GM23248 (cell line): ENCODE measurements at places on chromosomes 3 and 15. TPM values are rescaled to one million over a fixed set of nuclear protein-coding genes. Genes with fewer than 3 reads are reported as not detected.

The CEP19 gene
- 5.4 and 5.6 TPM in 2 replicates for total RNA-seq

The IMPG2 gene
- 0.11 TPM in 1 of 2 replicates, not detected in the other for total RNA-seq

The VGLL4 gene
- 46.5 and 54.9 TPM in 2 replicates for total RNA-seq

The KBTBD13 gene
- total RNA-seq = not detected in 2 replicates

The ARL8B gene
- total RNA-seq = 47.2 and 57.3 TPM in 2 replicates

DNA sequence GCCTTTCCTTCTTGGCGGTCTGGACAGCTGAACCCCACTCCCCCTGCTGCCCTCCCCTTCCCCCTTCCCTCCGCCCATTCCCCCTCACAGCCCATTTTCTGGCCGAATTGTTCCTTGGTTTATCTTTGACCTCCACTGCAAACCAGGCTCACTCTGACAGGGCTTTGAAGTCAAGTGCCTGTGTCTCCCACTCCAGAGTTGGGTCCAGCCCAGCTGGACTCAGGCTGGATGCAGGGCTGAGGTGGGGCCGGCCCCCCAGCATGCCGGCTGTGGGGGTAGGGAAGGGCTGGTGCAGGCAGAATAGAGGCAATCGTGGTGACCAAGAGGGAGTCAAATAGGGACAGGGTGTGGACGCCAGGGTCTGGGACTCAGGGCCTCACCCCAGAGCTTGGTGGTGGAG, 57.0 kb upstream of the MRPS22 start:
- no peak for DNase-seq

DNA sequence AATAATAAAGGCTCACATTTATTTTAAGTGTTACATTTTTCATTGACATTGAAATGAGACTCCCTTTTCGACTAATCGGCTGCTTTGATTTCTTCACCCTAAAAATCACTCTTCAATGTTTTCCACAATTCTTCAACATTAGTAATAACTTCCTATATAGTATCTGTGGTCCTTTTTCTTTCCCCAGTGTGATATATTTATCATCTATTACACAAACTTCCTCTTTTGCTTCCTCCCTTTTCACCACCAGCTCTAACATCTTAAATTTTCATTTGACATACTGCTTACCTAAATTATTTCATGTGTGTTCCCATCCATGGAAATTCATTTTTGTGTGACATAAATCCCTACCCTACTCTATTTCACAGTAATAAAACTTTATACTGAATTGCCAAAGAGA, 244.4 kb downstream of the TIGIT start:
- no peak for DNase-seq

DNA sequence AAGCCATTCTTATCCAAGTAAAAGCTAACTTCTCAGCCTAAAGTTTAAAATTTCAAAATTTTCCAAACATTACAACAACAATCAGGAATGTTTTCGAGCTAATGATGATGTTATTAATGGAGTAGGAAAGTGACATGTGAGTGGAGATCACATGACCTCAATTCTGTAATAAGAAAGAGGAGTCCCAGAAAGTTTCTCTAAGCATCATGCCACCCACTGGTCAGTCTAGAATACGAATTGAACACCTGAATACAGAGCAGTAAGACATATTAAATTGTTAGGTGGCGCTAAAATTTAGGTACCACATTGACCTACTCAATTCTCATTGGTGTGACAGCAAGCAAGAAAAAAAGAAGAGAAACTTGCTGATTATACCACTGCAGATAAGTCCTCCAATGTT, 163.9 kb downstream of the DCLK3 start:
- DNase-seq = no peak

GRCh38 chr3:193868590-193868989, 267.4 kb upstream of the HES1 start:
- DNase-seq = no peak

- DNase-seq = no peak
Observed at GRCh38 chr3:15942936-15943335, 145.2 kb upstream of the ANKRD28 start.

GRCh38 chr15:77118882-77119321, 48.0 kb upstream of the TSPAN3 start:
- DNase-seq = peak; percentile 82

DNA sequence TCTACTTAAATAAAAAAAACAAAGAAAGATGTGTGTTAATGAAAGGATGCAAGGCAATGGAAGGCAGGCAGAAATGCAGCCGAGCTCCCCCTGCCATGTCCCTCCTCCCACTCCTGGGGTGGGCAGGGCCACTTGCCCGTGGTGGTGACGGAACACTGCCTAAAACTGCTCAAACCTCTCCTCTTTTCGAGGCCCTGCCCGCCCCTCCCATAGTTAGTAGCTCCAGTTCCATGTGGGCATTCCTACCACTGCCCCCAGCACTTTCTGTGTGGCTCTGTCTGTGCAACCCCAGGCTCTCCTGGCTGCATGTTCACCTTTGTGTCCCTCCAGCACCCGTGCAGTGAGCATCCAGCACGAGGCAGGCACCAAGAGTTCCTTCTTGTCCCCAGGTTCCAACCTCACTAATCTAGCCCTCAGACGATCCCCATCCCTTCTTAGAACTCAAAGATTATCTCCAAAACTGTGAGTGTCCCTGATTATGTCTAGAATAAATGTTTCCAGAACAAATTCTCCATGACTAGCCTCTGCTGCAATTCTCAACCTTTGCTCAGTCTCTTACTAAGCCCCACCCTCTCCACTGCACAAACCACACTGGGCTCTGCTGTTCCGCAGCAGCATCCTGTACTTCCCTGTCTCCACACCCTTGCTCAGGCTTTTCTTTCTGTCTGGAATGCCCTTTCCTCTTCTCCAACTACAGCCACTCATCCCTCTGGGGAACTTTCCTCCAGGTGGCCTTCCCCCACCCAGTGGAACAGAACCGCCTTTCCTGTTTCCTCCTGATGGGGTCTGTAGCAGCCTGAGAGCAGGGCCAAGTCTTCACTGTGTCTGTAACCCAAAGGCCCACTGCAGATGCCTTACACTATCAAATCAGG, 32.6 kb upstream of the SPTBN5 start:
- DNase-seq = peak; percentile 65

GRCh38 chr3:30606301-30607031, at the start of gene TGFBR2:
TGFBR2 (plus strand) TSS chr3:30606601; CDS start chr3:30606884, 283 bp downstream.
- peak; percentile 99 for DNase-seq

GRCh38 chr15:75452865-75453702, 1.6 kb upstream of the SIN3A start:
- peak; percentile 58 for DNase-seq

DNA sequence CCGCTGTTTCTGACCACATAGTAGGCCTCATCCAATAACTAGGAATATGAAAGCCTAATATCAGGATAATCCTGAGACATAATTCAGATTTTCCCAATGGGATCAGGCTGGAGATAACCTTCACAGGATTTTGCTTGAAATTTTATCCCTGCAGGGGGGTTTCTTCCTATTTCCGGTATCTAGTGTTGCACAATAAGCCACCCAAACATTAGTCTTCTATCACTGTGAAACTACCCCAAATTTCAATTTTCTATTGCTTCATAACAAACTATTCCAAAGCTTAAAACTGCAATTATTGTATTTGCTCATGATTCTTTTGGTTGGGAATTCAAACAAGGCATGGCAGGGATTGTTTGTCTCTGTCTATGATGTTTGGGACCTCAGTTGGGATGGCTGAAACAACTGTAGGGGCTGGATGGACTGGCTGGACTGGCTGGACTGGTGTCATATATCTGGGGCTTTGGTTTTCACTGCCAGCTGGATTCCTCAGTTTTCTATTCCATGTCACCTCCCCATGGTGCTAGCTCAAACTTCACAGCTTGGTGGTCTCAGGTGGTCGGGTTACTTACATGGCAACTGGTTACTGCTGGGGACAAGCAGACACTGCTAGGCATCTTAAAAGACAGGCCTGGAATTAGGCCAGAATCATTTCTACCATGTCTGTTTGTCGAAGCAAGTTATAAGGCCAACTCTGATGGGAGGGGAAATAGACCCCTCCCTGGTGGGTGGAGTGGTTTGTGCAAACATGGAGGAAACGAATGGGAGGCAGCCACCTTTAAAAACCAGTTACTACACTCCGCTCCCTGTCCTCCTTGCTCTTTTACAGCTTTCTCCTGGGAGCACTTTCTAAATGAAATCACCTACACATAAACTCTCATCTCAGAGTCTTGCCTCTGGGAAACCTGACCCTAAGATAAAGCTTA, 88.2 kb upstream of the STT3B start:
- DNase-seq = no peak
